ENCODE measurements at places on chromosomes 6 and 20.

DNA sequence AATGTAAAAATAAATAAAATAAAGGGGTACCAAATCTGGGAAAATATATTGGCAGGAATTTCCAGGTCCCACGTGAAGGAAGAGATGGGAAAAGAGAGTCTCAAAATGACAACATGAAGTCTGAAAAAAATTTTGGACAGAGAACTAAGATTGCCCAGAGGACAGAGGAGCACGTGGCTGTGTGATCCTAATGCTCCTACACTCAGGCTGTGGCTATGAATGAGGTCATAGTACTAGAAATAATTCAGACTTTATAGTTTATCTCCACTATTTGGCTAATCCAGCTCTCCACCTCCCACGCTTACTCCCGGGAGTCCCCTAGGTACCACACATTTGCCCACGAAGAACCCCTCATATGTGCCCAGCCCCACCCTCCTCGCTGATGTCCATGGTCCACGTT, 42.8 kb upstream of the STMND1 start:
- no peak for DNase-seq

DNA sequence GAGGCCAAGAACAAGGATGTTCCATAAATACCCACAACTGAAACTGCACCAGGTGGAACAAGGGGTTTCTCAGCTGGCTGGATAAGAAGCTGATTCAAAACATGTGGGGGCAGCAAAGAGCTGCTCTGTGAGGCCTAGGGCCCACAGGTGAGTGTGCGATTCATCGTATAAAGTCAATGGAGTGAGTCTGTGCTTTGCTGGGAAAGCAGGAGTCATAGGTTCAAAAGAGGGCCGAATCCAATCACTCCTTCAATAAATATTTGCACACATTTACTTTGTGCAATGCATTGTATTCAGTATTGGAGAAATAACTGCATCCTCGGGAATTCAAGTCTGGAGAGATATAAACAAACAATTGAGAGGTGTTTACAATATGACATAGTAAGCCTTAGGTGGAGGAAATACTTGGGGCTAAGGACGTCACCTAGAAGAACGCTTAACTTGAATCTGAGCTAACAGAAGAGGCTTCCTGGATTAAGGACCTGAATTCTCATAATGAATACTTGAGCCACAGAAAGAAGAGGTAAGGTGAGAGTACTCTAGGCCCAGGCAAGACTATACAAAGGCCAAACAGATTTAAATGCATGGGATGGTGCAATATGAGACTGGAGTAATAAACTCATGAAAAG, 83.7 kb upstream of the TMEM30A start:
- no peak for DNase-seq

GRCh38 chr20:6914986-6915385, 147.5 kb downstream of the BMP2 start:
- no peak for DNase-seq

- no peak for DNase-seq
These were observed 289.3 kb downstream of the KIF16B start for GRCh38 chr20:16283978-16284377.

DNA sequence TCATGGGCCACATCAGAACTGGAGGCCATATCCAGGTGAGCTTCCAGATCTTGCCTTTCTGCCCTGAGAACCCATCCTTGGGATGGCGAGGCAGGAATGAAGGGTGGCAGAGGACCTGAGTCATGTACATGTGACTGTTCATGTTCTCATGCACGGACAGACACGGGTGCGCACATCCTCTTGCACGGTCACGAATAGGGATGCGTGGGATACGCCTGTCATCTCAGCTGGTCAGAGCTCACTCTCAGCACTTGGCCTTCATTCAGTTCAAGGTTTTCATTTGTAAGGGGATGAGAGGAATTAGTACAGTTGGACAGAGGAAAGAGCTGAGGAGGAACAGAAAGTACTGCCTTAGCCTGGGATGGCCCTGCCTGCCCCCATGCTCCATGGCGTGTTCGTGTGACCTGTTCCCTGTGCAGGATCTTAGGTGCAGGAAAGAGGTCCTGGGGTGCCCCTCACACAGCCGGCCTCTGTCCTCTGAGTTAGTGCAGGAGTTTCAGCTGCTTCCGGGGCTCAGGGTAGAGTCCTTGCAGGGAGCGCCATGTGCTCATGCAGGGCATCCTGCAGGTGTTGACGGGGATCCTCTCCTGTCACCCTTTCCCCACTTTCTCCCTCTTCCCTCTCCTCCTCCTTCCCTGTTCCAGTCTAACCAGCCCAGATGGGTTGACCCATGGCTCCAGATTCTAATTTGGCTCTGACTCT, 173.4 kb downstream of the DTNBP1 start:
- no peak for DNase-seq
